Left renal pelvis (tissue), 4 donors: ENCODE measurements at places on chromosomes 2 and 18. TPM values are rescaled to one million over a fixed set of nuclear protein-coding genes. Genes with fewer than 3 reads are reported as not detected.

Gene TSHZ1
- 34.9 TPM for polyA plus RNA-seq

Gene PFN4
- polyA plus RNA-seq = 2.9 TPM

Gene INHA
- polyA plus RNA-seq = 1.5 TPM

Gene NAGK
- polyA plus RNA-seq = 84.9 TPM

DNA sequence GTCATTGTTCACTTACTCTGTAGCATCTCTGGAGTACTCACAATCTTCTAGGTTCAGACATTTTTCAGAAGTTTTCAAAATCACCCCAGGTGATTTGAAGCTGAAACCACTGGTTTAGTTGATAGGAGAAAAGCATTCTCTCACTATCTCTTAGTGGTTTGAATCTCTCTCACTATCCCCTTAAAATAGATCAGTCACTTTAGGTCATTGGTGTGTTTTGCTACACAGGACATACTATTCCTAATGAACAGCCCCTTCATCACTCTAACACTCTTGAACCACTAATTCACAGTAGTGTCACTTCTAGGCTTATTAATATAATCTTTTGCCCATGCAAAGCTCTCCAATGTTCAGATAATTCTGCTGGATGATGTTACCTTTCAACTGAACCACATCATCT lies 34.5 kb downstream of the LYPD6 start:
- DNase-seq = no peak

Gene STPG4
- not detected for polyA plus RNA-seq

DNA sequence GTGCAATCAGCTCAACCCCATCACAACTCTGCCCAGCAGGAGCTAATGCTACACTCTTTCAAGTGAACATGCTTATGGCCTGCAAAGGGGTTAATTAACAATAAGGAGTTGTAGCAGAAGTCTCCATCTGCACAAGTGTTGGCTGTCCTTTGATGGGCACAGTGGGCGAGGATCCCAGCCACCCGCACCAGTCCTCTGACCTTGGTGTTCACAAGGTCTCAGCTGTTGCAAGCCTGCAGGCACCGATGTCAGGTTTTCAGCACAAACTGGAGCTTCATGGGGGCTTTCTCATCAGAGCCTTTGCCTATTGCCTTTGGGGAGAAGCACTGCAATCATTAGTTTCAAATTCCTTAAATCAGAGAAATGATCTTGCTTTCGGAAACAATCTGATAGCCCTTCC lies 60.9 kb upstream of the TMEM178A start:
- no peak for DNase-seq

Gene FBXO36
- 6.4 TPM for polyA plus RNA-seq

- DNase-seq = no peak
These were observed 33.8 kb downstream of the PLA2R1 start for GRCh38 chr2:160028431-160029269.

Gene CHRNA1
- polyA plus RNA-seq = 12.3 TPM

Gene ZBTB7C
- 41.1 TPM for polyA plus RNA-seq

DNA sequence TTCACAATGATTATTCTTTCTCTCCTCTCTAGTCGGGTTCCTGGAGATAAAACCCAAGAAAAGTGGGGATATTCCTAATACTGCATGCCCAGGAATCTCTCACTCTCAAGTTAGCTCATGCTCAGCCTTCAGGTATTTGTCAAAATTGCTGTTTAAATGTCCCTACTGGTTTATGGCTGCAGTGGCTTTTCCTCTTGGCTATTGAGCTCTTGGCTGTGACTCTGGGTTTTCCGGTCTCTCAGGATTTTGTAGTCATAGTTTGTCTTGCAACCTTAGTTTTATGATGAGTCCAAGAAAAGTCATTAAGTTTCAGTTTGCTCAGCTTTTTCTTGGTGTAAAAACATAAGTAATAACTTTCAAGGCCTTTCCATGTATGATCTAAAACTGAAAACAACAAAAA lies 820.7 kb upstream of the HS6ST1 start:
- no peak for DNase-seq

GRCh38 chr2:100581277-100581612 lies 18.5 kb downstream of the PDCL3 start:
- no peak for DNase-seq

GRCh38 chr2:156343940-156344301 lies 11.4 kb upstream of the NR4A2 start:
- no peak for DNase-seq

DNA sequence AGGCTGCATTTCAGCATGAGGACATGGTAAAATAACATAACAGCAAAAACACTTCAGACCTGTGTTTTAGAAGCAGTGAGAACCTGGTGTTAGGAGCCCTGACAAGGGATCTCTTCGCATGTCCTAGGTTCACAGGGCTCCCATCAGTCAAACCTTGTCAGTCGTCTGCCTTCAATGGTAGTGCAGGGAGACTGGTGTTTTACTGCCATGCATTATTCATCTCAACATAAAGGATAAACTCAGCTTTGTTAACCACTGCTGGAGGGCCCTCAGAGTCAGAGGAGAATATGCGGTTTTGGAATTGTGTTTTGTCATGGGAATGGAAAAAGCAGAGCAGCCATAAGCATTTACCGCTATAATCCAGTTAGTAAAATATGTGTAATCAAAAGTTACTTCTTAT lies 275.9 kb upstream of the GCFC2 start:
- DNase-seq = no peak

Gene ERICH2
- 2.0 TPM for polyA plus RNA-seq

Gene AOX1
- polyA plus RNA-seq = 17.1 TPM

Gene ACMSD
- 30.5 TPM for polyA plus RNA-seq

DNA sequence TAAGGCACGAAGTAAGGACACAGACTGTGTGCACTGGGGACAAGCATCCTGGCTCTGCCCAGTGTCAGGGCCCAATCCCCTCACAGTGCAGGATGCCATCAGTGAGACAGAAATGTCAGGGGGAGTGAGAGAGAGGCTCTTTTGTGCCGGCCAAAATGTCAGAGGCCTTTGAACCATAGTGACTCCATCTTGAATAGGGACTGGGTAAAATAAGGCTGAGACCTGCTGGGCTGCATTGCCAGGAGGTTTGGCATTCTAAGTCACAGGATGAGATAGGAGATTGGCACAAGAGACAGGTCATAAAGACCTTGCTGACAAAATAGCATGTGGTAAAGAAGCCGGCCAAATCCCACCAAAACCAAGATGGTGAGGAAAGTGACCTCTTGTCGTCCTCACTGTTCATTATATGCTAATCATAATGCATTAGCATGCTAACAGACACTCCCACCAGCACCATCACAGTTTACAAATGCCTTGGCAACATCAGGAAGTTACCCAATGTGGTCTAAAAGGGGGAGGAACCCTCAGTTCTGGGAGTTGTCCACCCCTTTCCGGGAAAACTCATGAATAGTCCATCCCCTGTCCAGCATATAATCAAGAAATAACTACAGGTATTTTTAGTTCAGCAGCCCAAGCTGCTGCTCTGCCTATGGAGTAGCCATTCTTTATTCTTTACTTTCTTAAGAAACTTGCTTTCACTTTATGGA lies 337.4 kb downstream of the LPIN1 start:
- no peak for DNase-seq

Gene TUBB6
- 56.3 TPM for polyA plus RNA-seq

GRCh38 chr2:43370705-43371104 lies 144.3 kb upstream of the ZFP36L2 start:
- DNase-seq = no peak

Gene NEDD4L
- 131 TPM for polyA plus RNA-seq

Gene ABCG8
- 0.25 TPM for polyA plus RNA-seq

DNA sequence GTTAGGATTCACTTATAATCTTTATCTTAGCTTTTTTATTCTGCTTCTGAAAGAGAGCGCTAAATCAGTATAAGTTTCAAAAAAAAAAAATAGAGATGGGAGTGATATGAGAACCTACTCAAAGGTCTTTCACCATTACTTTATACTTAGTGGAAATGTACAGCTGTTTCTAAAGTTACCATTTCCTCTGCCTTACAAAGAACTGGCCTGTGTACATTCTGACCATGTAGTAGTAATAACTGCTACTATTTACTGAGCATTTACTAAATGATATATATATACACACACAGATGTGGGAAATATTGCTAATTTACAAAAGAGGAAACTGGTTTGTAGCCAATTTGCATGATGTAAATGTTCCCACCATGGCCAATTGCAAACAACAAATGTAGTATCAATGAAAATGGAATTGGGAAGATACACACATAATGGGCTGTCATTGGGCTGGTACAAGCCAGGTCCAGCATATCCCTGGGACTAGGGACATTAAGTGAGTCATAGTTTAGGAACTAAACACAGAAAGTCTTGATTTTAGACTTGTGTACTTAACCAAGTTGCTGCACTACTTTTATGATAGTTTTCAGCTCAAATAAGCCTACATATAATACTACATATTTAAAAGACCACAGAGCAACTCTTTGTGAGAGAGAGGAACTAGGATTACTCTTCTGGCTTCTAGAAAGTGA lies 67.1 kb downstream of the DYNC1I2 start:
- no peak for DNase-seq

DNA sequence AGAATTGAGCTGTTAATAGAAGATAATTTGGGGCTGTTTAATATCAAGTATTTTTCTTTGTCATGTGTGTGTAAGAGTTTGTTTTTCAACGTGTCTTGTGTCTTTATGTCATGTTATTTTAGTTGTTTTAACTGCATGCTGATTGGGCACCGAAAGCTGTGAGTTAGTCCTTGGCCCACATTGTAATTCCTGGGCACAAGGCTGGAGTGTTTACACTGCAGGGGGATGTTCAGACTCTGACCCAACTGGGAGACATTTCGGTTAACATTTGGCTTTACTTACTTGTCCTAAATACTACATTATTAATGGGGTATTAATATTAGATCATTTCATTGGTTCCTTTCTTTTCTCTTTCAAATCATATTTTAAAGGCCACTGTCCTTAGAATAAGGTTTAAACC lies 381.0 kb downstream of the OSR1 start:
- no peak for DNase-seq

DNA sequence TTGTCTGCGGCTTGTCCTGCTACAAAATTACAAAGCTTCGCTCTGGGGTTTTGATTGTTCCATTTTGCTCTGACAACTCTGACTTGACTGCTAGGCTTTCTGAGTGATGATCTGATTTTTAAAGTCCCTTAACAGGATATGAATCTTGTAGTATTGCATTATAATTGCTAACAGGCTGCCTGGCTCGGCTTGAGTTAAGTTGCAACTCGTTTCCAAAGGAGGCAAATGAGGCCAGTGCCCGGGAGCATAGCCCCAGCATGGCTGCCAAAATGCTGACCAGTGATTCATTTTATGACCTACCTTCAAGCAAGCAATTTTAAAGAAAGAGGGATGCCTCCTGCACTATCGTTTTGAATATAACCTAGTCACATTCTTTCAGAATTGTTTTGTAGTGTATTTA lies 135.4 kb downstream of the COL6A3 start:
- DNase-seq = no peak

DNA sequence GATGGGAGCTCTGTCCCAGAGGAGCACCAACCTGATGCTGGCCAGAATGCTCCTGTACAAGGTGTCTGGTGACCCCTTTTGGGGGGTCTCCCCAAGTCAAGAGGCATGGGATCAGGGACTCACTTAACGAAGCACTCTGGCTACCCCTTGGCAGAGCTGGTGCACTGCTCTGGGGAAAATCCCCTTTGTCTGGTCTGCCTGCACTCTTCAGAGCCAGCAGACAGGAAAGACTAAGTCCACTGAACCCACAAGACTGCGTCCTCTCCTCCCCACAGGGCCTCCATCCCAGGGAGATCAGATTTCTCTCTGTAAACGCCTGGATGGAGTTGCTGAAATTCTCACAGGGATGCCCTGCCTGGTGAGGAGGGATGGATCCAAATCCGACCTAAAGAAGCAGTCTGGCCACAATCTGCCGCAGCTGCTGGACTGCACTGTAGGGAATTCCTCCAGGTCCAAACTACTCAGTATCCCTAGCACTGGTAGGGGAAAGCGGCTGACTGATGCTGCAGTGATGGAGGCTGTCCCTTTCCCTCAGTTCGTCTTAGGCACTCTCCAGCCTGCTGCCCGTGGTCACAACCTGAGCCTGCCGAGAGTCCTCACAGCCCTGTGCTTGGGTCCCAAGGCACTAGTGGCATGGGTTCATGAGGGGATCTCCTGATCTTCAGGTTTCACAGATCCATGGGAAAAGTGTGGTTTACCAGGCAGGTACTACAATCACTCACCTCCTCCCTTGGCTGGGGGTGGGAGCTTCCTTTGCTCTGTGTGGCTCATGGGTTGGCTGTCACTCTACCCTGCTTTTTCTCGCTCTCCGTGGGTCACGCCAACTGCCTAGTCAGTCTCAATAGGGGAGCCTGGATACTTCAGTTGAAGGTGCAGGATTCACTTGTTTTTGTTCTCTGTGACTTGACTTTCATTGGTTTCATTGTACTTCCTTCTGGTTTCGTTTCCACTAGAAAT lies 98.6 kb downstream of the SLC4A10 start:
- no peak for DNase-seq

DNA sequence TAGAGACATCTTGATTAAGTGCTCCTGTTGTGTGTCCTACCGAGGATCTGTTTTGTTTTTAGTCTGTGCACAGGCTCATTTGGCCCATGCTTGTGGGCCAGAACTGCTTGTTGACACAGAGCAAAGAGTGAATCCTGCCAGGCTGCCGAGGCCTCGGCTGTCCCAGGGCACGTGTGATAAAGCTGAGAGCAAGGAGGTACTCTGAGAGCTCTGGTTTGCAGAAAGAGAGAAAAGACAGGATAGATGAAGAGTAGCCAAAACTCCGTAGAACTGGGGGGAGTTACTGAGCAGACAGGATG lies 175.1 kb downstream of the FAM210A start:
- DNase-seq = no peak

DNA sequence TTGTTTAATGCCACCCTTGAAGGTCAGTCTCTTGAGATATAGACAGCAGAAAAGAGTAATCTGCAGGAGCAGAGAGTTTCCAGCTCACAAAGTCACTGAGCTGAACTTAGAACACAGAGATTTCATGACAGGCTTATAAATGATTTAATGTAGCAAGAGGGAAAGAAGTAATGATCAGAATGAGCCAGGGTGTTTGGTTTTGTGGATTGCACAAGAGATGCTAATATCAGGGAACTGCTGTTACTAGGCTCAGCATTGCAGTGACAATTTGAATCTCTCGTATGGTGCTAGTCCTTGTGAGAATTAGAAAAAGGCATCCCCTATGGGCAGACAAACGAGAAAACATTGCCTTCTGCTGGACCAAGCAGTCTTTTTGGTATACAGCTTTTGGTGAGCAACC lies 61.7 kb upstream of the ITGB6 start:
- DNase-seq = no peak

Gene ITPRID2
- polyA plus RNA-seq = 206 TPM

DNA sequence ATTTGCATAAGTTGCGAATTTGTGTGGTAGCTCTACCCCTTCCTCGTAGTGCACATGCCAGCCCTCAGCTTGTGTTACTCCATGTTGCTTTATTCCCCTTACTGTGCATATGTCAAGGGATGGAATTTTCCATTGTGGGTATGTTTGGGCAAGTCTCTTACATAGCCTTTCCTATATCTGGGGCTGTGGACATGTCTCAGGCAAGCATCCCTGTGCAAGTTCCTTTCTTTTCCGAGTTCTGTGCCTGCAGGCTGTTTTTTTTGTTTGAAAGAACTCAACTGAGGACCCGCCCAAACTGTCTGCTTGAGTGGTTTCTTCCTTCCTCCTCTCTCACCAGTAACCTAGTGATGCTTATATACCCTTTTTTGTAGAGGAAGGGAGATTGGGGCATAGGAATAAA lies 1739.1 kb upstream of the PIK3C3 start:
- no peak for DNase-seq
